ENCODE measurements at places on chromosomes 2 and 18. TPM values are rescaled to one million over a fixed set of nuclear protein-coding genes. Genes with fewer than 3 reads are reported as not detected.

DNA sequence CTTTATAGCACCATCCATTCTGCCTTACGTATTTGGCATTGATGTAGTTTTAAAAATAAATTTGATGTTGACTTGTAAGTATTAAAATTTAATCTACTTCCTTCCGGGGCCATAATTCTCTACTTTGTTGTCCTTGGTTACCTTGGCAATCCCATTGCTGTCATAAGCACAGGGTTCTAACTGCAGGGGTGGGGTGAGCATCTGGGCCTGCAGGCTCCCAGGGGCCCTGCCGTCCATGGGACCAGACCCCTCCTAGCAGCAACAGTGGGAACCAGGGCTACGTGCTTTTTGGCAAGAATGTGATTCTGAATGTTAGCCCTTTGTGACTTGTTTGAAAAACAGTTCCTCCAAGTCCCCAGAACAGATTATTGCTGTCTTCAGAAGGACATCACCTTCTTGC, 4.9 kb downstream of the ASAP2 start:
- peak; percentile 57 for DNase-seq

DNA sequence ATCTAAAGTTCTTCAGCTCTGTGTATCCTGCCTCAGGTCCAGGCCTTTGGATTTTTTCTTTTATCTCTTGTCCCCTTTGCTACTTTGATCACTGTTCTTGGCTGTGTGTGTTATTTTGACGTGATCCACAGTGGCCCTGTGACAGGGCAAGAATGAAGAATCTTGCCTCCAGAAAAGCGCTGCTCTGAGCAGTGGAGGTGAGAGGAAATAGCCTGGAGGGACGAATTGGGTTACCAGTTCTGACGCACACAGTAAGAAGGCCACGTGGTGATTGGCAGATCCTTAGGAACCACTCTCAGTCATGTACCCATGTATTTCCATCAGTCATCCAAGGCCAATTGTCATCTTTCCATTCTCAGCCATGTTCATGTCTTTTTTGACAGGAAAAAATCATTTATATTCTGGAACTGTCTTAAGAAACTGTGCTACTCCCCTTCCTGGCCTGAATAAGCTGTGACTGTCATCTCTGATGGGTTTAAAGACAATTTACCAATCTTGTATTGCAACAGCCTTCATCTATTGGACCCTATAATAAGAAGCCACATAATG, 47.6 kb downstream of the MAPK4 start:
- no peak for DNase-seq

DNA sequence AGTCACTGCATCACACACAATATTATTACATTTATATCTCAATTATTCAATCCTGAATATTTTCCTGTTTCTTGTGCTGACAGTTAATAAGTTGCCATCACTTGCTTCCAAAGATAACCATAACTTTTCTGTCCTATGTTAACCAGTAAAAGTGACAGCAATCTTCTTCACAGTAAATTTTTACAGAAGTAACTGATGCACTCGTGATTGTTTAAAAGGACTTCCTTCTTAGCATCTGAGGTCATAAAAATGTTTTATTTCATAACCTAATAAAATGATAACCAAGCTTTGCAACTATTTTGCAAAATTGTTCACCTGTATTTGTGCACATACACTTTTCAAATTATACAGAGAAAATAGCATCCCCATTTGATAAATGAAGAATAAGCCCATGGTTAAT, 20.6 kb upstream of the ANKRD62 start:
- DNase-seq = no peak

DNA sequence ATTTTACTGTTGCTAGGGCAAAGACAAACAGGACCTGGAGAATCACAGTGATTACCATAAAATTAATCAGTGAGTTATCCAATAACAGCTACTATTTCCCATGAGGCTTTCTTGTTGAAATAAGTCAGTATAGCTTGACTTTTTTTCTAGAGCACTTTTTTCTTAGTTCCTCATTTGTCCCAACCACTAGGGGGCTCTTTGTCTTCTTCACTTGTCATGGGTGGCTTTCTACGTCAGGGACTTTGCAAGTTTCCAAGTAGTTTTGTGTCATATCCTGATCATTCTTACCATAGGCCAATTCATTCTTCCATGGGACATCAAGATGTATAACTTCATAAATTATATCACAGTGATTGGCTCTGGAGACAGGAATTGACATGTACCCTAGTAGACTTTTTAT, 1019.6 kb upstream of the PIK3C3 start:
- peak; percentile 51 for DNase-seq

DNA sequence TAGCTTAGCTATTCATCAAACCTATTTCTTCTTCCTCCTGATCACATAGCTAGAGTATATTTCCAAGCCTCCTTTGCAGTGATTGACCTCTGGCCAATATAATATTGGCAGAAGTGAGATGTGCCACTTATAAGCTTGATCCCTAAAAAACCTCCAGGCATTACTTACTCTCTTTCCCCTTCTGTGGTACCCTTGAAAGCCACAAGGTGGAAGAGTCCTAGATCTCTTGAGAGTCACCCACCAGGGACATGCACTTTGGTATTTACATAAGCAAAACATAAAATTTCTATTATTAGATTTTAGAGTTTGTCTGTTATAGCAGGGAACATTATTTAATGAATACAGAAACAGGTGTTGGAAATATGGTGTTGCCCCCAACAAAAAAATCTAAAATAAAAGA, 112.0 kb downstream of the EXOC6B start:
- DNase-seq = no peak

- DNase-seq = peak; percentile 26
Observed at GRCh38 chr2:189444322-189444721, 3.0 kb downstream of the WDR75 start.

Gene CYS1
- total RNA-seq = 7.1 TPM

Gene MC4R
- 0.32 TPM for total RNA-seq

Gene UPP2
- total RNA-seq = not detected

Gene FRZB
- total RNA-seq = 0.32 TPM

Gene CAMKMT
- total RNA-seq = 7.5 TPM
